HL-60 (cell line): ENCODE measurements at places on chromosomes 4 and X.

GRCh38 chr4:22413471-22413870 lies 102.4 kb downstream of the ADGRA3 start:
- no peak for DNase-seq

GRCh38 chr4:45409536-45409935 lies 683.2 kb upstream of the GNPDA2 start:
- DNase-seq, result no peak

- DNase-seq, result no peak
Observed at GRCh38 chr4:126850286-126850685, 782.5 kb upstream of the INTU start.

- DNase-seq, result no peak
Observed at GRCh38 chr4:21083413-21083812, 383.2 kb downstream of the PACRGL start.

- DNase-seq, result no peak
Observed at GRCh38 chr4:156191044-156191781, 237.5 kb upstream of the CTSO start.

DNA sequence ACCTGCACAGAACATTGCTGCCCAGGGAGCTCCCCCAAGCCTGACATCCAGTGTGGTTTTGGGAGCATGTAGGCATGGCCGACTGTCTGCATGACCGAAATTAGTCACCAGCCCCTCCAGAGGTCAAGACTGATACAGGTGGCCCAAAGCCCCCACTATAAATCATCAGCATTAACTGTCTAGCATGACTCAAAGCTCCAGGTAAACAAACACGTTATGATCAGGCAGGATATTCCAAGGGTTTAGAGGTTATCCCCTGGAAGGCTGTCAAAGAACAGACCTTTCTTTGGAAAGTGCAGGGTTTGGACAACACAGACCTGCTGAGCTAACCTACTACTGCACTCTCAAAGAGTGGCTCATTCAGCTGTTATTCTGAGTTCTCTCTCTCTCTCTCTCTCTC lies 2.1 kb upstream of the FAM9A start:
- no peak for DNase-seq

DNA sequence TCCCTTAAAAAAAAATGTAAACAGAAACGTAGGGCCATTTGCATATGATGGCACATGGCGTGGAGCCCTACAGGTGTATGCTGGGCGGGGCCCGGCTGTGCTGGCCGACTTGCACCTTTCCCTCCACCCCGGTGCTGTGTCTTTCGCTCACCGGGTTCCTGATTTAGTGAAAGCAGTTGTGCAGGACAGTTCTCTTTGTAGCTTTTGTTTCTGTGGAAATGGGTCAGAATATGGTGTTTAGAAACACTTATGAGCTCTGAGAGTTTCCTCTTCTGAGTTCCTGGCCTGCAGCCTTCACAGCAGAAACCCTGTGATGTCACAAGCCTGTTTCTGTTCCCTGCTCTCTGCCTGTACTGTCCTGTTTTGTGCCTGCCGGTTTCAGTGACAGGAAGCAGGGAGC lies 22.5 kb upstream of the MSANTD1 start:
- no peak for DNase-seq

DNA sequence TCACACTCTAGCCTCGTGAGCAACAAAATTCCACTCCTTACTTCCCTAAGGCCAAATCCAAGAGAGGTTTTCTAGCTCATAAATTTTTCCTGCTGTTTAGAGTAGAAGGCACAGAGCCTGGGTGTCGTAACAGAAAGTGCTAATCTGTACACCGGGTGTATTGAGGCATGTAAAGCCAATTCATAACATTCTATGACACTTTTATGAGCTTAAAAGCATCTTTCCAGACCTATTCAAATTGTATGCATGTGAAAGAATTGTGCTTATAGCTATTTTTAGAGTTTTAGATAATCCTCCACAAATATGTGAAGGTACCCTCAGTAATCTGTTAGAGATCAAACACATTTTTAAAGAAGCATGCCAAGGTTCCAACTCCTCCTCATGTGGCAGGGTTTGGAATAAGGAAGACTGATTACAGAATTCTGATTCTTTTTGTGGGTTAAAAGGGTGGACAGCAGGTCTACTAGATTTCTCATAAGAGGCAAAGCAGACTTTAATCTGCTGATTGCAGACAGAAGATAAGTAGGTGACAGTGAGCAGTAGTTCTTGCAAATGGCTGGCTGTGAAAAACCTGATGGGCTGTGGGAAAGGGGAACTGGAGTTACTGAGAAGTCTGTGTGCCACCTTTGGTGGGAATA lies 25.5 kb upstream of the LRCH2 start:
- no peak for DNase-seq

GRCh38 chr4:150904671-150905070 lies 110.4 kb downstream of the LRBA start:
- no peak for DNase-seq

- DNase-seq, result no peak
Observed at GRCh38 chr4:6420972-6421371, 51.4 kb downstream of the PPP2R2C start.

DNA sequence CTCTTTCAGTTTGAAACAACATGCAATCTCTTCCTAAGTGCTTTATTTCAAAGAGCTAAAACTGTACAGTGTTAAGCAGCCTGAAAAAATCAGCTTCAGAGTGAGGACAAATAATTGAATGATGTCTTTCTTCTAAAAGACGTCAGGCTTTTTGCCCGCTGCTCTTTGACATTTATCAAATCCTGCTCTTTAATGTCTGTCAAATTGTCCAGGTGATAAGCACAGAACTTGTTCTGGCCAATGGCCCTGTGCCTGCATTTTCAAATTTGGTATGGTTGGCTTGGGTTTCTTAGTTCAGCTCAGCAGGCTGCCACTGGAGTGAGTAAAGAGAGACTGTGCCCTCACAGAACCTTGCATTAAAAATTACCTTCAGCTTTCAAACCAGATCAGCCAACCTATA lies 712.9 kb upstream of the LCORL start:
- DNase-seq, result no peak

- no peak for DNase-seq
Observed at GRCh38 chr4:168398589-168398988, 80.0 kb upstream of the DDX60 start.

- no peak for DNase-seq
Observed at GRCh38 chrX:28649541-28649940, 62.3 kb downstream of the IL1RAPL1 start.

DNA sequence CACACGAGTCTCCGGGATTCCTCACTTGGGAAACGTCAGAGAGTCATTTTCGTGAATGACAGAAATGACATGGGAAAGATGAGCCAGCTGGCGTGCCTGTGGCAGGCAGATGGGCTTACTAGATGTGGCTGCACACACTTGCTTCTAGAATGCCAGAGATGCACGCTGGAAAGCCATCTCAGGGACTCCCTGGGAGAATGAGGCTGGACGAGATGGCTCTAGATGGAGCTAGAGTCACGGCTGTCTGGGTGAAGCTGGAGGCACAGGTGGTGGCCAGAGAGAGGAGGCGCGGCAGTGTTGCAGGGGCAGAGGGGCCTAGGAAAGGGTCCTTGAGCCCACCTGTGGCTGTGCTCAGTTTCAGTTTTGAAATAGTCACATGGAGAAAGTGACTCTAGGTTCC lies 26.0 kb downstream of the TKTL1 start:
- DNase-seq, result peak; percentile 28

GRCh38 chr4:78770091-78770642 lies 6.0 kb upstream of the BMP2K start:
- no peak for DNase-seq

- no peak for DNase-seq
Observed at GRCh38 chr4:60759518-60760245, 440.4 kb upstream of the ADGRL3 start.

- no peak for DNase-seq
Observed at GRCh38 chr4:111510535-111510934, 634.7 kb upstream of the FAM241A start.

DNA sequence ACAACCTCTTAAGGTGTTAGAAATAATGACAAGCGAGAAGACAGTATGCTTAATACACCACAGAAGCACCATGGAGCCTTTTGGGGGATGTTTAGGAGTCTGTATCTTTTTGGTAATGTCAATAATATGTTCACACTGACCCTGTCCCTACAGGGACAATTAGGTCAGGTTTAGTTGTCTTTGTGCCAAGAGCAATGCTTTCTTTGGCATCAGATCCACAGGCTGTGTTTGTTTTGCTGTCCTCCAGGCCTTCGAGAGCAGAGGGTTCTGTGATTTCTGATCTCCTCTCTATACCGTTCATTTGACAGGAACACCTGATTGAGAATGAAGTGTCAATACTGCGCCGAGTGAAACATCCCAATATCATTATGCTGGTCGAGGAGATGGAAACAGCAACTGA lies 153.8 kb downstream of the DCLK2 start:
- no peak for DNase-seq

- no peak for DNase-seq
Observed at GRCh38 chr4:38950734-38951133, 81.5 kb downstream of the TMEM156 start.

- DNase-seq, result no peak
Observed at GRCh38 chr4:186592445-186592844, 37.1 kb upstream of the MTNR1A start.
